Amniotic epithelial cell (primary cell): ENCODE measurements at places on chromosomes 4 and X.

DNA sequence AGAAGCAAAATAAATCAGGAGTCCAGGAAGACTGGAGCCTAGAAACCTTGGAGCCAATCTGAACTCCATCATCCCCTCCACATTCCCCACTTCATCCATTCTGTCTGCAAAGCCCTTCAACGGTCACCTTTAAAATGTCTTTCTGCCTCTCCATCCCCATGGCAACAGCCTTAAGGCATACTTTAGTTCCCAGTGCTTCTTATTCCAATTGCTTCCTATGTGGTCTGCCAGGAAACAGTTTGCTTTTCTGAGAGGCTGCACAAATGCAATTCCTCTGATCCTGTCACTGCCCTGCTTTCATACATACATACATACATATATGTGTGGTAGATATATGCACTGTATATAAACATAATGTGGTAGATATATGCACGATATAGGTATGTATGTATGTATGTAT, 786 bp upstream of the MAGEH1 start:
- no peak for DNase-seq

DNA sequence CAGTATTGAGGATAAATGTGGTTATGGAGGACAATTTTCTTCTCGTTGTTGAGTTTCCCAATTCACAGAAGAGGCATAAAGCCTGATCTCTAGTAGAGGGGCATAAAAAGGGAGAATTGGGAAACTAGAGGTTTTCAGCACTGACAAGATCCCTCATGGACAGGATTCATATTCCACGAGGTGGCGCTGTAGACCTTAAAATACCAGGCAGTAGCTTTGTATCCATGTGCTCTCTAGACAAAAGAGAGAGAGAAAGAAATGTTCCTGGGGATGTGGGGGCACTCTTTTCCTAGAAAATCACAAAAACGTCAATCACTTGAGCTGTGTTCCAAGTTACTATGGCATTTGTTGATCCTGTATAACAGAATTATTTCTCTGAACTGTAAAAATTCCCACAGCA, 128.3 kb downstream of the MAGEE1 start:
- peak; percentile 24 for DNase-seq

- DNase-seq, result no peak
Measured at GRCh38 chrX:13828392-13828791, 11.5 kb upstream of the GPM6B start.

DNA sequence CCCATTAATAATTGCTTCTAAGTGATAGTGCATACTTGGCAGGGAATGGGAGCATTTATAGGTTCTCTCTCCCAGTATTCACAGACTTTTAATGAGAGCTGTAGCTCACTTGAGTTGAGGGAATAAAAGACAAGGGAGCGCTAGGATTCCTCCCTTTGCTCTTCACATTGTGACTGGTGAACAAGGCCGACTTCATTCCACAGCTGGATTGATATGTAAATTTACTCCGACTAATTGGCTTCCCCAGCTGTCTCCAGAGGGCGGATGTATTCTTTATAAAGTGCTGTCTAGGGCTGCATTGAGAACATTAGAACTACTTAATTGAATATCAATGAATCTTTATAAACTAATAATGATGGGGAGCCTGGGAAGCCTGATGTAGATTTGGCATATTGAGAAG, 63.4 kb downstream of the GPR50 start:
- DNase-seq, result no peak

DNA sequence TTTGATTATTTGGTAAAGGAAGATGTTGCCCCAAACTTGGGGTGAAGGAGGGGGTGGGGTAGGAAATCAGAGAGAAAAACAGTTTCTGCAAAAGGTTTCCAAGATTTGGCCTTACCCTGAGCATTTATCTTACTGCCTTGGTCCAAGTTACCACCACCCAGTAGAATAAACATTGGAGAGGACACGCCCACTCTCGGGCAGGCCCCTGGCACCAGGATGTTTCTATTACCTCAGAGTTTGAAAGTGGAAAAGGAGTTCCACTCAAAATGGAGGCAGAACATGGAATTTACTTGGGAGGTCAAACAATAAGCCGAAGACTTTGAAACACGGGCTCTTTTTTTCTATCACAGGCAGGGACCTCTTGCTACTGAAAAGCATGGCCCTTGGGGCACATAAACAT, 113.7 kb downstream of the CHRNA9 start:
- DNase-seq, result no peak

- DNase-seq, result no peak
Measured at GRCh38 chr4:84499624-84499982, 511 bp upstream of the NKX6-1 start.

GRCh38 chrX:16851421-16851820, 18.7 kb downstream of the RBBP7 start:
- peak; percentile 48 for DNase-seq

GRCh38 chr4:173284463-173284862, 49.7 kb downstream of the HMGB2 start:
- no peak for DNase-seq

GRCh38 chr4:84879651-84880200, 86.8 kb downstream of the WDFY3 start:
- peak; percentile 44 for DNase-seq

- no peak for DNase-seq
Measured at GRCh38 chr4:138392751-138393308, 150.7 kb upstream of the SLC7A11 start.

GRCh38 chr4:68724922-68725321, 54.5 kb upstream of the UGT2B15 start:
- no peak for DNase-seq

DNA sequence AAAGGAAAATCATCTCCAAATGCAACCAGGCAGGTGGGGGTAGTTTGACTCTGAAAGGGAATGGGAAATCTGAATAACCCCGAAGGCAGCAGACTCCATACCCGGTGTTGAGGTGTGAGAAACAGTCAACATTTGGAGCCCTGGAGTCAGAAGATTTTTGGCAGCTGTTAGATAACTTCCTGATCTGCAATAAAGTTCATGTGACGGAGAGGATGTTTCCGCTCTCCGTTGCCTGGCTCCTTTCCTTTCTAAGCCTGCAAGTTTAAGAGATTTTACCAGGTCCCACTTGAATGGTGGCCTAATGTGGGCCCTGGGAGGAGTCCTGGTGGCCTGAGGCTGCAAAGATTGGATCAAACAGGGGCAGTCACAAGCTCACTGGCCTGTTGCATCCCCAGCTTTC, 27.7 kb downstream of the HAND2 start:
- DNase-seq, result no peak
